Effector CD8-positive, alpha-beta T cell (primary cell): ENCODE measurements at places on chromosomes 5 and 9.

- no peak for DNase-seq
Measured at GRCh38 chr9:126205265-126205664, 121.4 kb upstream of the MVB12B start.

GRCh38 chr5:98503616-98504015, 269.8 kb upstream of the RGMB start:
- DNase-seq: no peak

GRCh38 chr5:31995006-31995405, 179.1 kb downstream of the GOLPH3 start:
- DNase-seq: no peak

- DNase-seq: no peak
Measured at GRCh38 chr5:139642213-139642612, 5.9 kb upstream of the CXXC5 start.

DNA sequence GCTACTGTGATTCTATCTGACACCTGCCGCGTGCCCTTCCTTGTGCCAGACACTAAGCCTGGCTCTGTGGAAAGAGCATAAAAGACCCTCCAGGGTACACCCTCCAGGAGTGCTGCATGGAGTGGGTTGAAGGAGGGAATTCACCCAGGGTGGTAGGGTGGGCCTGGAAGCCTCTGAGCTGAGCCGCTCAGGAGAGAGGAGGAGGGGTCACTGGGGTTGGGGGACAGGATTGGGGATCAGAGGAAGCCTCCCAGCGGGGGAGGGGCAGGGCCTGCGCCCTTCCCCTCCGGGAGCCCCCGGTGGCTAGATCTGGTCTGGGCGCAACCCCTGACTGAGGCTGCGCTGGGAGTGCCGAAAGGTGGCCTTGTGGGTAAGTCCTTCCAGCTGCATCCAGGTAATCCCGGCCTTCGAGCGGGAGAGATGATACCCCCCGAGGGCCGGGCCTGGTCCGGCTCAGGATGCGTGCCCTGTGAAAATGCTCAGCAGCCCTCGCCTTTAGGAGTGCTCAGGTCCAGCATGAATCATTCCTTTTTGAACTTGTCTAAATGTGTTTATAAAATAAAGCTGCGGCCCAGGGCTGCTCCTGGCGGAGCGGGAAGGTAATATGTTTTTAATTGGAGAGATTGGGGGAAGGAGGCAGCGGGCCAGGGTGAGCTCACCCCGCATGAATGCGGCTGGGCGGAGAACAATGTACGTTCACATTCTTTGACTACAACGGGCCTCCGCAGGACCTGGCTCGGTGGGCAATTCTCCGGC, 118.1 kb upstream of the SMIM23 start:
- DNase-seq: no peak

DNA sequence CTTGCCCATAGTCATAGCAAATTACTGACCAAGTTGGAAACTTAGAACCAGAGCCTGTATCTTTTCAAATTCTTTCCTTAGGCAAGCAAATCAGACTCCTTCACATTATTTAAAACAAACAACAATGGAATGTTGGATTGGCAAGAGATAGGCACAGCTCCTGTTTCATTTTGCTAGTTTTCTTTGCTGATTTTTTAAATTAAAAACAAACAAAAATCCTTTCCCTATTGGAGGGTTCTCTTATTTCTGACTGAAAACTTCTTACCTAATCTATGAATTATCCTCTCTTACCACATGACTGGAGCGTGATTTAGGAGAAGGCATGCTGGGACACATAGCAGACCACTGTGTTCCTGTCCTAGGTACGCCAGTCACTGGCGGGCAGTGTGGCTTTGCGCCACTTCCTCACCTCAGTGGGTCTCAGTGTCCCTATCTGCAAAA, 63.0 kb downstream of the TTC39B start:
- no peak for DNase-seq
